ENCODE measurements at places on chromosomes 4 and X.
A peak's percentile ranks its signal among the peaks of the same experiment; 100 is the strongest.

DNA sequence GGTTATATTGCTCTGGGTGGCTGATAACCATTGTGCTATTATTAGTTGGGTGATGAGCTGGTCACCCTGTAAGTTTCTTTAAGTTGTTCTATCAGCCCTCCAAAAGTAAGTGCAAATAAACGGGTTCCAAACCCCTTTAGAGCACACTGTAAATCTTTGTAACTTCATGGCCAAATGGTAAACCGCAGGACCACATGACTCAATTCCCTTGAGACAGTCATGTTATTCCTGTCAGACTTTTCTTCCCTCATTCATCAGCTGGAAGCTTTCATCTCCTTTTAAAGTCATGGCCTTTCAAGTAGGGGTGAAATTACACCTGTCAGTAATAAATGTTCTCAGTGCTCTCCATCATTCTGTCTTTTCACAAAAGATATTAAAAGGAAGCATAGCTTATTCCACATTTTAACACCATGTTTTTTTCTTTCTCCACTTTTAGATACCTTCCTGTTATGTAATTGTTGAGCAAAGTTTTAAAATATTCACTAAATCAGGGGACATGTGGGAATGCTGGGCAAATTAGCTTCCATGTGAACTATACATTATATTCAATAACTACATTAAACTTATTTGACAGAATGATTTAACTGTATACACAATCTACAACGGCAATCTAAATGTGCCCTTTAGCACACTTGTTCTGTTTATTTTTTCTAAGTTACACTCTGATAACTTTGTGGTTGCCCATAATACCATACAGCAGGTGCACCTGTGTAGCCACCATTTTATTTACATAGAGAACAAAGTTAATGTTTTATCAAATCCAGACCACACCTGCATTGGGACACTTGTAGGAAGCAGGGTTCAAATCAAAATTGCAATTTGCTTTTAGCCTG, 275.5 kb downstream of the CFAP299 start:
- DNase-seq: no peak

DNA sequence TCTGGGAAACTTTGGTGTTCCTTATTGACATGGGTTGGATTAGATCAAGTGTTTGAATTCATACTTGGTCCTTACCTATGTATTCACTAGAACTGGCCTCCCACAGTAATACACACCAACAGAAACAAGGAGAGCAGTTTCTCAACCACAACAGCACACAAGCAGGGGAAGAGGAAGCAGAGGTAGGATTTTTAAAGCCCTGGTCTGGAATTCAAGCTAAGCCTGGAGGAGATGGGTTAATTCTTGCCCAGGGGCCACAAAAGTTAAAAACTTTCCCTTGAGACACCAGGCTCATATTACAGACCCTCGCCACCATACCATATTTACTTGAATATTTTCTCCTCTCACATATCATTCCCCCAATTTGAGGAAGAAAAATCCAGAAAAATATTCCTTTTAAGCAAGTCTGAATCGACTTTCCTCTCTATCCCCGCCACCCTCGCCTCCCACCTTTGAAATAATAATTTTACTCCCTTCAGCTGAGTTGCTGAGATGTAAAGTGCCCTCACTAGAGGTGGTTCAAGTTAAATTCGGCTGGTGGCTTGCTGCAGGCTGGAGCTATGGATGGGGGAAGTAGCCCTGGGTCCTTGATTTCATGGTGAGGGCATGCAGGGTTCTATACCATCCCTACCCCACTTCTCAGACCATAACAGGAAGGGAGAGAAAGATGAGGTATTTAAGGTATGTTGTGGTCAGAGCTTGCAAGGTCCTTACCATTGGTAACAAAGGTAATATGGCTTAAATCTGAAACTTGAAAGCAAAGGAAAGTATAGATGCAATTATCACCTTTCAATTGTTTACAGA, 440.2 kb downstream of the INPP4B start:
- no peak for DNase-seq

GRCh38 chrX:72126048-72126415, 5.7 kb downstream of the RTL5 start:
- DNase-seq: no peak

DNA sequence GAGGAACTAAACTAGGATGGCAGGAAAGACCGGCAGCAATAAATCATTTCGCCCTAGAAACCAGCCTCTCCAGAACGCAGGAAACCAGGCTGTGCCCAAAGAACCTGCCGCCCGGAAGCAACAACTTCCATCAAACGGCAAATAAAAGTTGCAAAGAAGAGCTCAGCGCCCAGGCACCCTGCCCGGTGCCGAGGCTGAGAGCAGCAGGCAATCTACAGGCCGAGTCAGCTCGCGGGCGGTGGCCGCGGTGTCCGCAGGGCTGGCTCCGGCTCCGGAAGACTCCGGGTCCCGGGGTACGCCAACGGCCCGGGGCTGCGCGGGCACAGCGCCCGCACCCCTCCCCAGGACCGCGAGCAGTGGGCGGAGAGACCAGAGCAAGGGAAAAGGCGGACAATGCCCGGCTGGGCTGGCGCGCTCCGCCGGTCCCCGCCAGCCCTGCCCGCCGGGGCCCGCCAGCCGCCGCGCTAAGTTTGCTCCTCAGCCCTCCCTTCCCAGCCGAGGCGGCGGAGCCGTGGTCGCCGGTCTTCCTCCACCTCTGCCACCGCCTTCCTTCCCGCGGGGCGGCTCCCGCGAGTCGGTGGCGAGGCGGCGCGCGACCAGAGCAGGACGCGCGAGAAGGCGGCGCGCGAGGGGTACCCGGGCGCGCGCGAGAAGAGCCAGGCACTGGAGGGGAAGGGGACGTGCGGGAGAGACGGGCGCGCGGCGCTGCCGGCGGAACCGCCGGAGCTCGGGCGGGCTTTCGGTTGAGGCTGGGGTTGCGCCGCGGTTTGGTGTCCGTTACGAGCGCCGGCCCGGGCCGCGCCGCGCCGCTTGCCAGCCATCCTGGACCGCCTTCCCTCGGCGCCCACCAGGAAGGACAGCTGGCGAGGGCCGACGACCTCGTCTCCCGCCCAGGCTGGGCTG, 733 bp downstream of the FRYL start:
- DNase-seq: peak; percentile 59

DNA sequence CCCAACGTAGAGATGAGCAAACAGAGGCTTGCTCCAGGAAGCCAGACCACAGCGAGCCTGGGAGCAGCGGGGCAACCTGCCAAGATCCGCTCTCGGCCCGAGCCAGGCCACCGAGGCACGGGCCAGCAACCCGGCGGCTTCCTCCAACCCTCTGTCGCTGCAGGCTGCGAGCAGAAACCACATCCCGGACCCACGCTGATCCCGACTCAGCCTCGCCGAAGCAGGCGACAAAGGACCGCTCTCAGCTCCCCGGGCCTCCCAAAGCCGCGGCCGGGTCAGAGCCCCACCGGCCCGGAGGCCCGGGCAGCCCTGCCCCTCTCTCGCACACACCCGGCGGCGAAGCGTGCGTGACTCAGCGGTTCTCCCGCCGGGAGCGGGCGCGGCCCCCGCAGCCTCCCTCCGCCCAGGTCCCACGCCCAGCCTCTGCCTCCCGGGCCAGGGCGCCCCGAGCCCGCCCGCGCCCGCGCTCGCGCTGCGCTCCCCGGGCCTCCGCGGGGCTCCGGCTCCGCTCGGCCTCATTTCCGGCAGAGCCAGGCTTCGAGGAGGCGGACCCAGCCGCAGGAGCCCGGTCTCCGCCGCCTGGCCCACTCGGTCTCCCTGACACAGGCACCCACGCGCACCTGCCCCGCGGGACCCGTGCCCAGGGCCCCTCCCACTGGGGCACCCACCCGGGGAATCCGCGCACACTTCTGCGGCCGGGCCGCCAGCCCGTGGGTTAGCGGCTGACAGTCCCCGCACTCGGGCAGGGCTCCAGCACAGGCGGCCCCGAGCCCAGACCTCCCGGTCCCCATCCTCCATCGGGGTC, 1.7 kb downstream of the PPP2R2C start:
- no peak for DNase-seq

GRCh38 chrX:64204701-64205440, 637 bp downstream of the AMER1 start:
- DNase-seq: no peak

DNA sequence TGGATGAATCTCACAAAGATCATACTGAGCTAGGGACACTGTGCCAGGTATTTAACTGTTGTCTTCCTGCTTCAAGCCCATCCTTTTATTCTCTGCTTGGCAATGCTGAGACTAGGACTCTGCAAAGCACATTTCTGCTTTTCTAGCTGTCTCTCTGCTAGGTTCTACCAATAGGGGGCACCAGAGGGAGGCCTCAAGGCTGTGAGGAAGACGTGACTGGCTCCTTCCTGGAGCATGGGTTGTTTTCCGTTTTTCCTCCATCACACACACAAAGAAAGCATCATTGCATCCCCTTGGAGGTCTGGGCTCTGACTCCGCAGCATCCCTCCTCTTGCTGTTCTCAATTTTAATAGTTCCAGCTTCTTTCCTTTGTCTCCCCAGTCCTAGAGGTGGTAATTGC, 10.9 kb upstream of the DCTD start:
- DNase-seq: no peak

DNA sequence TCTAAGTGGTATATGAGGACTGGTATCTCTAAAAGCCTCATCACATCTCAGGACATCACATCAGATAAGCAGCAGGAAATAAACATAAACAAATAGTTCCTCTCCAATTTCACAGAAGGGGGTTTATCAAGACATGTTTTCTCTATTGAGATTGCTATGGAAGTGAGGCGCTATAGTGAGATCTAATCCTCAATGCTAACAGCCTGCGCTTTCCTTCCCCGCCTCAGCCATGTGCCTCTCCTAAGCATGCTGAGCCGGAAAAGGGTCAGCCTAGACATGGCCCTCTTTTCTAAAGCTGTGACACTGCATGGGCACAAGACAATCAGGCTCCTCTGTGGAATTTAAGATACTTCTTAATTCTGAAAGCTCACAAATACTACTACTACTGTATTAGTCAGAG, 286.1 kb downstream of the INPP4B start:
- DNase-seq: no peak

DNA sequence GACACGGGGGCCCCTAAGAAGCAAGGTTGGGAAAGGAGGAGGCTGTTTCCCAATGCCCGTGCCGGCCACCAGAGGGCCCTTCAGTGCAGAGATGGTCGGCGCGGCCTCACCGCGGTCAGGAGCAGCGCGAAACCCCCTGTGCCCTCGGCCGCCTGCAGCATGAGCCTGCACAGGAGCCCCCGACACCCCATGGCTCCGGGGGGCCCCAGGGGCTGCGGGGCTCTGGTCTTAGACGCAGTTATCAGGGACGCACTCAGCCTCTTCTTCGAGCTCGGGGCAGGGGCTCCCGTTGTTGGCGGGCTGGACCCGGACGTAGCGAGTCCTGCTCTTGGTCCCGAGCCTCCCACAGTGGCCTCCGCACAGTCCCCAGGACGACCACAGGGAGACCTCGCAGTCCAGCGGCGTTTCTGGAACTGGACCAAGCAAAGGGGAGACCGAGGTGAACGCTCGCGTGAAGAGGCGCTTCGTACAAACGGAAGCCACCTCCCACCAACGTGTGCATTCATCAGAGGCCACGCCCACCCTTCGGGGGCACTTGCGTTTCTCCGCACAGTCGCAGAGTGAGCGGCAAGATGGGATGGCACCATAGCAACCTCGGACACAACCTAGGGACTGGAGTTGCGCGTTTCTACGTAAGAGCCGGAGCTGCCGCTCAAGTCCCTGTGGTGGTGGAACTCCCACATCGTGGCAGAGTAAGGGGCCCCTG, 5.0 kb downstream of the SPON2 start:
- peak; percentile 93 for DNase-seq

DNA sequence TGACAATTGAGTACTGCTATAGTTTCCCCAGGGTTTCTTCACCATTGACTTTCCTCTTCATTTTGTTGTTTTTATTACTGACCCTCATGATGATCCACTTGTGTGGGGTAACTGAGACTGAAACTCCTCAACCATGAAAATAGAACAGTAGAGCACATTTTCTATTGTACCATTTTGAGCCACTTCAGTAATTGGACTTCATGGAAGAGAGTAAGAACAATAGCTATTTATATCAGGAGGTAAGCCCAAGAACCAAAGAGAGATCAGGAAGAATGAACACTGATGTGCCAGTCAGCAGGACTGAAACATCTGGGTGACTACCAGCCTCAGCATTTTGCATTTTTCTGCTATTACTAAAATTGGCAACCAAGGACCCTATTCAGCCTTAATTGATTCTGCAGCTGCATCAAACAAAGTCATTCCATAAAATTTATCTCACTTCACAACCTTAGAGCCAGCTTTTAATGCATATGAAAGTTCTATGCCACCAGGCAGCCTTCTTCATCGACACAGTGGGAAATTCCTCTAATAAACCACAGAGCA, 151.4 kb downstream of the BANK1 start:
- no peak for DNase-seq

GRCh38 chr4:32929796-32930699, 2209.9 kb downstream of the PCDH7 start:
- DNase-seq: no peak

GRCh38 chrX:49053223-49054072, 5.4 kb upstream of the CCDC120 start:
- DNase-seq: peak; percentile 65

- no peak for DNase-seq
These were observed 174.9 kb upstream of the SMARCAD1 start for GRCh38 chr4:94032754-94033153.

GRCh38 chr4:85780664-85781063, 305.7 kb downstream of the ARHGAP24 start:
- no peak for DNase-seq

DNA sequence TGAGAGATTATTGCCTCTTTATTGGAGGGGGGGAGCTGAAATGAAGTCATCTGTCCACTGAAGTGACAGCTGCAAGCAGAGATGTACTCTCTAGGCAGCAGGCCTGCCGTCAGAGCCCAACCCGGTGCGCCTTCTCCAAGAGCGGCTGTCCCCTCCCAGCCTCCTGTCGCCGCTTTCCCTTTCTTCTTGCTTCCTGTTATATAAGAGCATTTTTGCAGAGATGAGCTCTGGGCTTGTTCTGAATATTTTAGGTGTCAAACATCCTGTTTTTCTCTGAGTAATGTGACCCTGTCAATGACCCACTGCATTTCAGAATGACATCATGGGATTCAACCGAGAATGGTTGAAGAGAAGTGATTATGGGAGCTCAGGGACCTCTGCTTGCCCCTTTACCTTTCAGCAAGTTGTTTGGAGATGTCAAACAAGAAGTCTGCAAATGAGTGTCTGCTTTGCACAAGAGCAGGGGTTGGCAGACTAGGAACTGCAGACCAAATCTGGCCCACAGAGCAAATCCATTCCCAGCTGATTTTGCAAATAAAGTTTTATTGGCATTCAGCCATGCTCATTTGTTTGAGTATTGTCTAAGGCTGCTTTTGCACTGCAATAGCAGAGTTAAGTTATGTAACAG, 79.9 kb downstream of the SLC9A6 start:
- DNase-seq: peak; percentile 29

- DNase-seq: no peak
These were observed 36.9 kb downstream of the PARM1 start for GRCh38 chr4:74969507-74970474.

- no peak for DNase-seq
These were observed 502.9 kb upstream of the PCDH10 start for GRCh38 chr4:132646186-132646585.

DNA sequence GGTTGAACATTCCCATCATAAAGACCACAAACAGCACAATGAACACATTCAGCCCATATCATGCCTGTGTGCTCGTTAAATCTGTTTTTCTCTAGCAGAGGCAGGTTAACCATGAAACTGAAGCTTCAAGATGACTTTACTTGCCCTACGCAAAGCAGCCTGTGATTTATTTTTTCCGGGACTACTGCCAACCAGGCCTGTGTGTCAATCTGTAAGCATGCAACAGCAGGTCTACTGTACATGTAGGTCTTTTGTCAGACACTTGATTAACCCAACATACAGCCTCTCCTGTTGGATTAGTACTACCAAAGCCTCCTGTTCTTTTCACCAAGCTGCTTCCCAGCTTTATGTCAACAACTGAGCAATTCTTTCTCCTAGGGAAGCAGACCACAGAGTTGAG, 85.5 kb upstream of the ACSL1 start:
- DNase-seq: no peak

- no peak for DNase-seq
These were observed 82.6 kb downstream of the SCD5 start for GRCh38 chr4:82715731-82716617.

Data from CD4-positive, alpha-beta T cell (primary cell).